Cortex of kidney (tissue), 1 donor: ENCODE measurements at places on chromosomes 4 and X.

DNA sequence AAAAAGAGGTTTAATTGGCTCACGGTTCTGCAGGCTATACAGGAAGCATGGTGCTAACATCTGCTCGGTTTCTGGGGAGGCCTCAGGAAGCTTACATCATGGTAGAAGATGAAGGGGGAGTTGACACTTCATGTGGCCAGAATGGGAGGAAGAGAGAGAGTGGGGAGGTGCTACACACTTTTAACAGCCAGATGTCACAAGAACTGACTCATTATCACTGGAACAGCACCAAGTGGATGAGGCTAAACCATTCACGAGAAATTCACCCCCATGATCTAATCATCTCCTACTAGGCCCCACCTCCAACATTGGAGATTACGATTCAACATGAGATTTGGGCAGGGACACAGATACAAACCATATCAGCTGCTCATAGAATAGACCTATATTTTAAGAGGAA, 255.8 kb downstream of the OPHN1 start:
- DNase-seq: no peak

DNA sequence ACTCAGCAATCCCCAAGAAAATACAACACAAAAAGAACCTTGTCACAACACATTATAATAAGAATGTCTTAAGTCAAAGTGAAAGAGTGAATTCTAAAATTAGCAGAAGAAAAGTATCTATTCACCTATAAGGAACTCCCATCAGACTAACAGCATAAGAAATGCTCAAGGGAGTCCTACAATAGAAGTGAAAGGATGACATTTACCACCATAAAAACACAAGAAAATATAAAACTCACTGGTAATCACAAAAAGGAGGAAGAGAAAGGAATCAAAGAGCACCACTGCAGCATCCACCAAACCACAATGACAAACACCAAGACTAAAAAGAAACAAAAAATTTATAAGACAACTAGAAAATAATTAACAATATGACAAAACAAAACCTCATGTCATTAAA, 257.0 kb upstream of the AGTR2 start:
- DNase-seq: no peak

GRCh38 chr4:148633720-148634119, 191.5 kb upstream of the NR3C2 start:
- DNase-seq: no peak

GRCh38 chr4:183905081-183905592, at the start of gene STOX2:
STOX2 (plus strand) TSS chr4:183905307; CDS start chr4:183906791, 1,484 bp downstream.
- no peak for DNase-seq

GRCh38 chr4:51884055-51884454, 41.1 kb downstream of the DCUN1D4 start:
- DNase-seq: no peak

DNA sequence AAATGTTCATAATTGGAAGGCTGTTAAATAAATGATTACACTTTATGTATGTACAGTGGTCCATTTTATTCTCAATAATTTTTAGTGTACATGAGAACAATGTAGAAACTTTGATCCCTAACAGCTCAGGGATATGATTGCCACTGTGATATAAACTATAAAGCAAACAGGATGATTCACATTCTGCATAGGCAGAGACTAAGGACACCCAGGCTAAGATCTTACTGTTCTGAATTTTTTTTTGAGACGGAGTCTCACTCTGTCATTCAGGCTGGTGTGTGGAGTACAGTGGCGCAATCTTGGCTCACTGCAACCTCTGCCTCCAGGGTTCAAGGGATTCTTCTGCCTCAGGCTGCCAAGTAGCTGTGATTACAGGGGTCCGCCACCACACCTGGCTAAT, 186.6 kb downstream of the PDGFC start:
- no peak for DNase-seq

DNA sequence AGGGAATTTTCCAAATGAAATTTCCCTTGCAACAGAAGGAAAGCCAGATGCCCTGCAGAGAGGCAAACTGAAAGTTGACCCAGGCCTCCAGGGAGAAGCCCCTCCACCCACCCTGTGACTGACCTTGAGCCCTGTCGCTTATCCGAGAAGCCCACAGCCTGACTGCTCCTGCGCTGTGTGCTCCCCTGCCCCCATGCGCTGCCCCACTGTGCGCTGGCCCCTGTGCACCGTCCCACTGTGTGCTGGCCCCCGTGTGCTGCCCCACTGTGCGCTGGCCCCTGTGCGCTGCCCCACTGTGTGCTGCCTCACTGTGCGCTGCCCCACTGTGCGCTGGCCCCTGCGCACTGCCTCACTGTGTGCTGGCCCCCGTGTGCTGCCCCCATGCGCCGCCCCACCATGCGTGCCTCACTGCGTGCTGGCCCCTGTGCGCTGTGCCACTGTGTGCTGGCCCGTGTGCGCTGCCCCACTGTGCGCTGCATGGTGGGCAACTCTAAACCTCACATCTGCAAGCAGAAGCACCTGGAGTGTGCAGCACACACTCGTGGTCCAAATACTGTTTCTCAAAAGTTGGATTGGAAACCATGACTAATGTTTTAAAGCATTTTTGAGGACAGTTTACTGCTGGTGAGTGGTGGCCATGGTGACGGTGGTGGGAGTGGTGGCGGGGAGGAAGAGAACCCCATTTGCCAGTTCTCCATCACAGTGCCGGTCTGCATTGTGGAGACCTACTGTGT, 8.3 kb upstream of the GRPEL1 start:
- no peak for DNase-seq

DNA sequence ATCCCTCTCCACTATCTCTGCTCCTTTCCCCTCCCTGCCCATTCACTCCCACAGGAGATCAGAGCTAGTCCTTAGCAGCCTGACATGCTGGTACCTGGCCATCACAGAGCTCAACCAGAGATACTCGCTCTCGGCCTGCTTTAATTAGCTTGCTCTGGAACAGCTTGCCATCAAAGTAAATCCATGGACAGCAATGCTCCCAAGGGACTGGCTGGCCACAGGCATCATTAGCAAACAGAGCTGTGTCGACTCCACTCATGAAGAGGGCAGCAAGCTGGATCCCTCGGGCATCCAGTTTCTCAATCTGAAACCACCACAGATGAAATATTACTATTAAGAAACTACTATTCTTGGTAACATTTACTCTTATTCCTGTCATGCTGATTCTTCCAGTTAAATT, 43.4 kb upstream of the PHF8 start:
- DNase-seq: no peak

- no peak for DNase-seq
Measured at GRCh38 chrX:84189125-84189524, 1.1 kb upstream of the RPS6KA6 start.

- DNase-seq: no peak
Measured at GRCh38 chr4:186792728-186793366, 69.2 kb upstream of the FAT1 start.

DNA sequence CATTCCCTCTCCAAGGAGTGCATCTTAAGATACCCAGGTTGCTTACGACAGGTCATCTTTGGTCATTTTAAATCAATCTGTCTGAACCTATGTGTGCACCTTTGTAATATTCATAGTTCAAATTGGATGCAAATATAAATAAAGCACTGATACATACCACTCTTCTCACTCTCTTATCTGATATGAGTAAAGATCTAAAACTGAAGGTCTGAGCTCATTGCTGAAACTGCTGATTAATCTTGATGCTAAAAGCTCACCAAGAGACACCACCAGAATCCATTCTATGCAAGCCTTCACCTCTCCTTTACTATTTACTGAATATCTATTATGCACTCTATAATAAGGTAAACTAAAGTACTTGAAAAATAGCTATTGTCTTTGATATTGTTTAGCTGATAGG, 16.6 kb downstream of the HSD17B13 start:
- DNase-seq: no peak

DNA sequence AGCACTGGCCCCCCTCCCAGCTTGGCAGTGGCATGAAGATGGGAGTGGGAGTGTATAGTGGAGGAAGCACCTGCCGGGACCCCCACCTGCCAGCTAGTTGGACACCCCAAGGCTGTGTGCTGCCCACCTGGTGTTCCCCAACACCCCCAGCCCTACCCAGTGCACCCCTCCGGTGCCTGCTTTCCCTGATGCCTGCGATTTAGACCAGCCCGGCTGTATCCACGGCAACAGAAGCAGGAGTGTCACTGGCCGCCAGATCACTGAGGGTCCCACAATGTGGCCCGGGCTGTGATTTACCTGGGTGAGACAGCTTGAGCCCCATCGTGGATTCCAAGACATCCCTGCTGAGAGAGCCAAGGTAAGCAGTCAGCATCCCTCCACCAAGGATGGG, 533 bp downstream of the GPR173 start:
- no peak for DNase-seq

- DNase-seq: no peak
Measured at GRCh38 chrX:53458082-53458481, 23.9 kb upstream of the HSD17B10 start.

DNA sequence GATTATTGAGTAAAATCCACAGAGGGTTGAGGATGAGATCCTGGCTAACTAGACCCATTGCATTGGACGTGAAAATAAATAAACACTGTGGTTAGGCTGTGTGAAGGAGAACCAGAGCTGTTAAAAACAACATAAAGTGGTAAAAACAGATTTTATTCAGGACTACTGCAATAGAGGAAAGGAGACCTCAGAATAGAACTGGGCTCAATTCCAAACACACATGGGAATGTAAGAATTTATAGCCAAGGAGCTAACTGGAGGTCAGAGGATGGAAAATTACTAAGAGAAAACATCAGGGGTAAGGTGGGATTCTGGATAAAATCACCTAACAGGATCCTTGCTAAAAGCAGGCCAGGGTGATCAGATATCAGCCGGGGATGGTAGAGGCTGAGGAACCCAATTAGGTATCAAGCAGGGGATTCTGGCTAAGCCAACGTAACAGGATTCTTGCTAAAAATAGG, 112.4 kb downstream of the RNF150 start:
- DNase-seq: no peak

GRCh38 chr4:69060651-69061308, 35.5 kb upstream of the UGT2B7 start:
- DNase-seq: no peak

DNA sequence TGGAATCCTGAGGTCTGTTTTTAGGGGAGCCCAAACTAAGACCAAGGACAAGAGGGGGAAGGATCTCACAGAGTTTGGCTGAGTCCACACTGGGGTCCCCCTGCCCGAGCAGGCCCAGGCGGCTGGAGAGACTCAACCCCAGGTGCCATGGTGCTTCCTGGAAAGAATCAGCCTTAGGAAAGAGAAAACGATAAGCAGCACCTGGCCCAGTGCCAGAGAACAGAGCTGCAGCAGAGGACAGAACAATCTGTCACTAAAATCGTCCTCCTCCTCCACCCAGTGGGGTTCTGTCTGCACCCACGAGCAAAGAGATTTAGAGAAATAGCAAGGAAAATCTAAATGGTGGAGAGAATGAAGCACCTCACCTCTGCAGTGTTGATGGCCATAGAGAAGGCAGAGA, 470.5 kb downstream of the BCOR start:
- no peak for DNase-seq

DNA sequence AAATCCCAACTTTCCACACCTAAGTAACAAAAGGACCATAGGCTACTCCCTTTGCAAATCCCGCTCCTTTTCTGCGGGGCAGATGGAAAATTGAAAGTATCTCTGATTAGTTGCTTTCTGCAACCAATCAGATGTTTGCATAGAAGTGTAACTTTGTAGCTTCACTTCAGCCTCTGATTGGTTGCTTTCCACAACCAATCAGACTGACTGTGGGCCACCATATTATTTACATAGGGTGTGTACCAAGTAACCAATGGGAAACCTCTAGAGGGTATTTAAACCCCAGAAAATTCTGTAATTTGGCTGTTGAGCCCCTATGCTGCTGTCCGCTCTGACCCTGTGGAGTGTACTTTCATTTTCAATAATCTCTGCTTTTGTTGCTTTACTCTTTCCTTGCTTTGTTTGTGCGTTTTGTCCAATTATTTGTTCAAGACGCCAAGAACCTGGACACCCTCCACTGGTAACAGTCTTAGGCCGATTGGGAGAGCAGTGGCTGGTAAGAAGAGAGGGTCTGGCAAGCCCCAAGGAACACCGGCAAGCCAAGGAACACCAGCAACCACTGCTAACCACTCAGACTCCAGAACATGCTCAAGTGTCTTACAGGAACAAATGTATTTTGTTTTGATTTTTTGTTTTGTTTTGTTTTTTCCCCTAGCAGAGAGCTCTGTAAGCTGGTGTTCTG, 125.5 kb upstream of the MAP3K15 start:
- no peak for DNase-seq

- DNase-seq: no peak
Measured at GRCh38 chr4:38062088-38062775, 102.0 kb downstream of the PTTG2 start.
